ENCODE measurements at places on chromosomes 3 and 15. TPM values are rescaled to one million over a fixed set of nuclear protein-coding genes. Genes with fewer than 3 reads are reported as not detected.

KIF23 gene
- total RNA-seq = 0.52 TPM

FOXL2NB gene
- not detected for total RNA-seq

SPTBN5 gene
- total RNA-seq = 1.5 TPM

DNA sequence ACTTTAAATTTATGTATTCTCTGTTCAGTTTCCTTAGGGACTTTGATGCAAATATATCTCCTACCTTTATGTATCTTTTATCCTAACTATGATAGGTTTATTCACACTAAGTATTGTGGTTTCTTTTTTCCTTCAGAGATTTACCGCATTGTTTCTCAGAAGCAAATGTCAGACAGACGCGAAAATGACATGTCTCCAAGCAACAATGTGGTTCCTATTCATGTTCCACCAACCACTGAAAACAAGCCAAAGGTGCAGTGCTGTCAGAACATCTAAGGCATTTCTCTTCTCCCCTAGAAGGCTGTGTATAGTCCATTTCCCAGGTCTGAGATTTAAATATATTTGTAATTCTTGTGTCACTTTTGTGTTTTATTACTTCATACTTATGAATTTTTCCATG, 18.3 kb downstream of the RAB11A start:
- H3K27ac ChIP-seq = no peak overlapping the region
- H3K27me3 ChIP-seq = no peaks in the 10 kb centered on the region
- H3K4me3 ChIP-seq = no peak overlapping the region
- no peaks in the 10 kb centered on the region for H3K4me1 ChIP-seq
- H3K36me3 ChIP-seq = peaks cover 93% of the 10 kb centered on the region
- no peak for DNase-seq

DNA sequence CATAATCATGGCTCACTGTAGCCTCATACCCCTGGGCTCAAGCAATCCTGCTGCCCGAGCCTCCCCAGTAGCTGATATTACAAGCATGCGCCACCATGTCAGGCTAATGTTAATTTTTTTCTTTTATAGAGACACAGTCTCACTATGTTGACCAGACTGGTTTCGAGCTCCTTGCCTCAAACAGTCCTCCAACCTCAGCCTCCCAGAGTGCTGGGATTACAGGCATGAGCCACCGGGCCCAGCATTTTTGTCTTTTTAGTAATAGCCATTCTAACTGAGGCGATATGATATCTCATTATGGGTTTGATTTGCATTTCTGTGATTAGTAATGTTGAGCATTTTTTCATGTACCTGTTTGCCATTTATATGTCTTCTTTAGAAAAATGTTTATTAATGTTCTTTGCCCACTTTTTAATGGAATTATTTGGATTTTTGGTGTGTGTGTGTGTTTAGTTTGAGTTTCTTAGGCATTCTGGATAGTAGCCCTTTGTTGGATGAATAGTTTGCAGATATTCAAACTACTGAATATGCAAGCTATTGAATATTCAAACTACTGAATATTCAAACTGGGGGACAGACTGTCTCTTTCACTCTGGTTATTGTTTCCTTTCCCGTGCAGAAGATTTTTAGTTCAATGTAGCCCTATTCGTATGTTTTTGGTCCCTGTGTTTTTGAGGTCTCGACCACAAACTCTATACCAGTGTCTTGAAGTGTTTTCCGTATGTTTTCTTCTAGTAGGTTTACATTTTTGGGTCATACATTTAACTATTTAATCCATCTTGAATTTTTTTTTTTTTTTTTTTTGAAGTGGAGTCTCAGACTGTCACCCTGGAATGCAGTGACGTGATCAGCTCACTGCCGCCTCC, 39.2 kb downstream of the CCDC66 start:
- H3K4me3 ChIP-seq = no peak overlapping the region
- H3K27me3 ChIP-seq = no peaks in the 10 kb centered on the region
- H3K36me3 ChIP-seq = peaks cover 47% of the 10 kb centered on the region
- no peak for DNase-seq
- no peaks in the 10 kb centered on the region for H3K4me1 ChIP-seq
